ENCODE measurements at places on chromosomes 1 and 21. TPM values are rescaled to one million over a fixed set of nuclear protein-coding genes. Genes with fewer than 3 reads are reported as not detected.

Gene PPP1R15B
- 8.8 TPM for polyA plus RNA-seq

Gene NBPF15
- 10.3 TPM for polyA plus RNA-seq

Gene PRKAA2
- polyA plus RNA-seq, result 0.02 TPM

DNA sequence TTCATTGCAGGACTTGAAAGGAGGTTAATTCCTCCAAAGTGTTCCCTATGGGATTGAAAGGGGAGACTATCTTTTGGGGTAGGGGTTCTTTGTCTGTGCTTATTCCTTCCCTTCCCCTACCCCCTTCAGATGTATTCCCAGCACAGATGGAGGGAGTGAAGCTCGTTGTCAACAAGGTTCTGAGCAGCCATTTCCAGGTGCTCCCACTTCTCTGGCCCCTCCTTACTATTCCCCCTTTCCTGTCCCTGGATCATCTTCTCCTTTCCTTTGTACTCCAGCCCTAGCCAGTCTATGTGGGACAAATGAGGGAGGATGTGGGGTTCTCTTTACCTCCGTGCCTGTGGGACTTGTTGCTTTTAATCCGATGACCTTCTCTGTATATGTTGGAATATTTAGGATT, 899 bp downstream of the TOMM40L start:
- no peak for DNase-seq

GRCh38 chr1:100302739-100303138, 36.7 kb downstream of the RTCA start:
- DNase-seq, result no peak

- DNase-seq, result no peak
Observed at GRCh38 chr21:26850116-26850643, 5.0 kb upstream of the ADAMTS1 start.

GRCh38 chr1:201226859-201227488, 36.4 kb downstream of the IGFN1 start:
- no peak for DNase-seq

- DNase-seq, result peak; percentile 17
Observed at GRCh38 chr1:179586107-179586823, 5.4 kb upstream of the TDRD5 start.

- DNase-seq, result no peak
Observed at GRCh38 chr1:34591751-34592629, 162.9 kb upstream of the GJB5 start.

DNA sequence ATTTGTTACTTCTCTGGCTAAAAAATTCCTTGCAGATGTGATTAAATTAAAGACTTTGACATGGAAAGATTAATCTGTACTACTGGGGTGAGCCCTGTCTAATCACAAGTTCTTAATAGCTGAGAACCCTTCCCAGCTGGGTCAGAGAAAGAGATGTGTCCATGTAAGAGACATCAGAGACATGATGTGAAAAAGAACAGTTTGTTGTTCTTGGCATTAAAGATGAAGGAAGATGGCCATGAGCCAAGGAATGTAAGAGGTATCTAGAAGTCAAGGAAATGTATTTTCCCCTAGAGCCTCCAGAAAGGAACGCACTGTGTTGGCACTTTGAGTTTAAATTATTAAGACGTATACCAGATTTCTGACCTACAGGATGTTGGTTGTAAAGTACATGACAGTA, 1271.5 kb upstream of the PRMT6 start:
- DNase-seq, result no peak

GRCh38 chr21:41598561-41599431, 90.8 kb upstream of the TMPRSS2 start:
- DNase-seq, result no peak

DNA sequence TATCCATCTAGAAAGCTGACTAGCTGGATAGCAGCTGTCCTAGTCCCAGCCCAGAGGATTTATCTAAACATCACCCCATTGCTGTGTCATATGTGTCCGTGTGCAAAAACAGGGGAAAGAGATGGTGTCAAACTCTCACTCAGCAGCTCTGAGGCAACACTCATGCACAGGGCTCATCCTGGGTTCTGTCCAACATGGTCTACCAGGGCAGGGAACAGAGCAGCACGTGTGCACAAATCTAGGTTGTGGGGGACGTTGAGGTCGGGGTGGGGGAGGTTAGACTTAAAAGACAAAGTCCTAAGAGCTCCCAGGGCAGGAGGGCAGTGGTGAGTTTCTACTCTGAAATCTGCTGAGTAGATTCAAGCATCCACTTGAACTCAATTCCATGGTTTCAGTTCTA, 16.2 kb downstream of the PI4KB start:
- DNase-seq, result no peak

GRCh38 chr1:204896023-204896422, 25.4 kb downstream of the NFASC start:
- DNase-seq, result no peak
